Erythroblast (primary cell): ENCODE measurements at places on chromosomes 11 and 22.

GRCh38 chr11:77088236-77089003 lies 14.2 kb upstream of the OMP start:
- DNase-seq, result no peak

- DNase-seq, result no peak
Measured at GRCh38 chr22:45224988-45225731, 15.5 kb downstream of the KIAA0930 start.

GRCh38 chr11:42249401-42249800 lies 789.9 kb upstream of the LRRC4C start:
- DNase-seq, result no peak

- DNase-seq, result no peak
Measured at GRCh38 chr11:85783758-85784157, 27.2 kb downstream of the SYTL2 start.

DNA sequence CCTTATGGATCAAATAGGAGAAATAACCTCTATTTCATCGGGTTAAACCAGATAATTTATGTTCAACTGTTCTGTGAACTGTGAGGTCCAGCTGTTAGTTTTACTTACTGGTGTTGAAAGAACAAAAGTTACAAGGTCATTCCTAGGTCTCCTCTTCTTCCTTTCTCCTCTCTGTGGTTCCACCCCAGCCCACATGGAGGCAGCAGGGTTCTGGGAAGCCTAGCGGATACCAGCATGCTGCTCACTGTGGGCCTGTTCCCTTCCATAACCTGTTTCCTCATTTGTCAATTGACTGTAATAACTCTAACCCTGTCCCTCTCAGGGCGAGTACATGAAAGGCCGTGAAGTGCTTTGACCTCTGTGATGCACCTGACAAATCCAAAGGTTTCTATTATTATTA lies 27.8 kb downstream of the RELT start:
- DNase-seq, result peak; percentile 22

- DNase-seq, result no peak
Measured at GRCh38 chr22:20589614-20590476, 82.4 kb downstream of the MED15 start.

DNA sequence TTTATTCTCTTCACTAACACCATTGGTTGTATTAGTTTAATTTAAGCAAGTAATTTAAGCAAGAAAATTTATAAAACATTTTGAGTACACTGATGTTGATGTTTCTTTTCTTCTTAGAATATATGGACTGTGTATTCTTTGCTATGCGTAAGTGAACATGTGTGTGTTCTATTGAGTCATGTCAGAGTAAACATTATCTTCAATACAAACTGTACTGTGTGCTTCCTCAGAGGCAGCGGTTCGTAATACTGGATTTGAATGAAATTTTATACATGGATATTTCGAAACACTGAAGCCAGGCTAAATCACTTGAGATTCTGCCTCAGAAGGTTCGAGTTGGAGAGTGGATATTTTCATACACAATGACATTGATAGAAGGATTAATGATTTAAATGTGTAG lies 452.6 kb downstream of the LUZP2 start:
- no peak for DNase-seq

GRCh38 chr11:73267906-73268540 lies 4.1 kb upstream of the P2RY6 start:
- no peak for DNase-seq

- no peak for DNase-seq
Measured at GRCh38 chr11:81220146-81220895, 1513.3 kb downstream of the FAM181B start.

DNA sequence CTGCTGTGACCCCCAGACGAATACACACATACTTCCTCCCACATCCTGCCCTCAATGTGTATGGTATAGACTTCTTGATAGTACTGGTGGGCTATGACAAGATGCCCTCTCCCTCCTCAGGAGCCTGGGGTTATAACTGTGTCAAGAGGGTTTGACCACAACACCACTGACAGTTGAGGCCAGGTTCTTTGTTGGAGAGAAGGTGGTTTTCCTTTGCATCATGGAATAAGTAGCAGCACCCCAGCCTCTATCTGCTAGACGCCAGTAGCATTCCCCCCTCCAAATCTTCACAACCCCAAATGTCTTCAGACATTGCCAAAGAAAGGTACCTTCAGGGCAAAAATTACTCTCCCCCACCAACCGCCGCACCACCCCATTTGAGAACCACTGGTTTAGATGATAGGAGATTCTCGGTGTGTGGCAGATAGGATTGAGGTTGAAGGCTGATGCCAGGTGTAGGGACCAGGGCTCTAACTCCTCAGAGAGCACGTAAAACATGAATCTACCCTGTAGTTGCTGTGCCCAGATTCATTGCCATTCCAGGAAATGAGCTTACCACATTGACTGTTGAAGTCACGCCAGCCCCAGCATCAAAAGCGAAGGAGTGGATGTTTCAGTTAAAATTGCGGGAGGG lies 5.5 kb upstream of the MYO18B start:
- no peak for DNase-seq

DNA sequence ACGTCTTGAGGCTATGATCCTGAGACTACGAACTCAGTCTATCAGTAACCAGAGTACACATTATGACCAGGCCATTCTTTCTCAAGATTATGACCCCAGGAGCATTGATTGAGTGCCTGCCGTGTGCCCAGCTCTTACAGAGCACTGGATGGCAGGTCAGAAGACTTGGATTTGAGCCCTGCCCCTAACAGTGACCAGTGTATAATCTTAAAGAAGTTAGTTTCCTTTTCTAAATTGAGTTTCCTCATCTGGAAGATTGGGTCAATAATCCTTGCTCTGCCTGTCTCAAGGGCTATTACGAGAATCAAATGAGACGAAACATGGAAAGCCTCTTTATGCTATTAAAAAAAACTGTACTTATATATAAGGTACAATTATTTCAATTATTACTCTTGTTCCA lies 38.2 kb downstream of the SLCO2B1 start:
- no peak for DNase-seq

- DNase-seq, result no peak
Measured at GRCh38 chr11:71158936-71159335, 93.4 kb downstream of the SHANK2 start.

DNA sequence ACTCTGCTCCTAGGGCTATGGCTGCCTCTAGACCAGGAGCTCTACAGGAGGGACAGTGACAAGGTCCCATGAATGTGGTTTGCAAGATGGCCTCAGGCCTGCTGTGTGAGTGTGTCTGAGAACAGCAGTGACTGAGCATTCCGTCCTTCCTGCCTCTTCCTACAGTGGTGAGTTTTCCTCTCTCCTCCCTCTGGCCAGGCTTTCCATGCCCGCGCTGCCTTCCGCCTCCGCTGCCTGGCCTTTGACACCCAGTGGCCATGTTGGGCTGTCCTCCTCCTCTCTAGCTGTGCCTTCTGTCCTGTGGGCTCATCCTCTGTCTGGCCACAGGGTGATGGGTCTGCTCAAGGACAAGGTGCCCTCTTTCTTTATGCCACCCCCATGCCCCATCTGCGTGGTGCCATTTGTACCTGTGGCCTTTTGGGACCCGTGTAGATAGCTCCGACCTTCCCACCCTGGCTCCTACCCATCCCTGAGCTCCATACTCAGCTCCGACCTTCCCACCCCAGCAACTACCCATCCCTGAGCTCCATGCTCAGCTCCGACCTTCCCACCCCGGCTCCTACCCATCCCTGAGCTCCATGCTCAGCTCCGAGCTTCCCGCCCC lies 970.4 kb downstream of the BRD1 start:
- no peak for DNase-seq

- no peak for DNase-seq
Measured at GRCh38 chr11:88115828-88116755, 59.2 kb downstream of the RAB38 start.

GRCh38 chr11:34397120-34397519 lies 39.3 kb upstream of the ABTB2 start:
- peak; percentile 36 for DNase-seq

DNA sequence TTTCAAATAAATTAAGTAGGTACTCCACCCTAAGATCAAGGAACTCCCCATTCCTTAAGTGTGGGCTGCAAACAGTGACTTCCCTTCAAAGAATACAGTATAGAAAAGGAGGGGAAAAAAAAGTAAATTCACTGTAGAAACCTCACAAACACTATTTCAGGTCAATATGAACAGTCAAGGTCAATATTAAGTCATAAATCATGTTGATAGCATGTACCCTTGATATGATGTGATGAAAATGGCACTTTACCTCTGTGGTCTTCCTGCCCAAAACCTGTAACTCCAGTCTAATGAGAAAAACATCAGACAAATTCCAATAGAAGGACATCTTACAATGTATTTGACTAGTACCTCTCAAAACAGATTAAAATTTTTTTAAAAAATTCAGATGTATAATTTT lies 8.2 kb downstream of the CKAP5 start:
- no peak for DNase-seq

DNA sequence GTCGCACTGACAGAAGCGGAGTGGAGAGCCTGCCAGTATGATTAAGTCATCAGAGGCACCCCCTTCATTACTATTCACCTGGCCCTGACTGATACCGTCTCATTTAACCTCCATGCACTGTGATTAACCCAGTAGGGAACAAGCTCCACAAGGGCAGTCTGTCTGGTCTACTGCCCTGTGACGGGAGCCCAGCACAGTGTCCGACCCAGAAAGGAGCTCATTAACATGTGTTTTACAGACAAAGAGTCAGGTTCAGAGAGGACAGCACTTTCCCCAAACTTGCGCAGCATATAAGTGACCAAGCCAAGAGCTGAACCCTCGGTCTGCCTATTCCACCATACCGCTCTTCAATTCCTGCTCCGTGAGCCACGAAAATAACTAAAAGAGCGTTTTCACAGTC lies 129.5 kb downstream of the RRAS2 start:
- DNase-seq, result no peak

DNA sequence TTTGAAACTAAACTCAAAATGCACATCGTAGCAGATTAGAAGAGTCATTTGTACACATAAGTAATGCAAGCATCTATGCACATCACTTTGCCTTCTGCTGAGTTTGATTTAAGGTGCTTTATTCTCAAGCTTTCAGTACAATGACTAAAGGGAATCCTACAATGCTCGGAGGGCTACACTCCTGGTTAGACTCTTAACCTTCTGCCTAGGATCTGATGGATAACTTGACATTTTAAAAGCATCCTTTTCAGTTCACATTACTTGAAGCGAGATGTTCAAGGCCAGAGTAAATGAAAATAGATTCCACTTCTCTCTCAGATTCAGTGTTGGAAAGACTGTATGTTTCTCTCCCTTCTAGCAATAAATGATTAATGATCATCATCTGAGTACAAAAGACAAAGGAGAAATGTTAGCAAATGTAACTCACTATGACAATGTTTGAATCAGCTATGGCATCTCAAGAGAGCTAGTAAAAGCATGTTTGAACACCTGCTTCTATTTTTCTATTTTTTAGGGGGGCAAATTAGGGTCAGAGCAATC lies 259.2 kb upstream of the ANO3 start:
- no peak for DNase-seq
